Stimulated activated CD4-positive, alpha-beta T cell treated with anti-CD3 and anti-CD28 coated beads, TNF-alpha, amount 100 ng/mL, for 1 hour (primary cell): ENCODE measurements at places on chromosomes 2 and 18.

DNA sequence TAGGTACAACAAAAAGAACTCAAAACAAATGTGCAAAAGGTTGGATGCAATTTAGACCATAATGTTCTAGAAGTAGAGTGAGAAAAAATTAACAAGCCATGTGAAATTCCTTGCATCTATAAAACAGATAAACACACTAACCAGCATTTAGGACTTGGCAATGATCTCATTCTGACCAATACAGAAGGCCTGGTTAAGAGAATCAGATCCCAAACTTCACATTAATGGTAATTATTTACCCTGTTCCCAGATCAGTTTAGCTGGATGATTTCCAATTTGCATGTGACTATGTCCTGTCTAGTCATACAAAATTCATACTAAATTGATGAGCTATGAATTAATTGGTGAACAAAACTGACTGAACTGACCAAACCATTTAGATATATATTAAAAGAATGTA is 98.4 kb upstream of the FIGN start:
- DNase-seq, result no peak

- no peak for DNase-seq
These were observed 118.4 kb downstream of the INO80D start for GRCh38 chr2:205967391-205968075.

DNA sequence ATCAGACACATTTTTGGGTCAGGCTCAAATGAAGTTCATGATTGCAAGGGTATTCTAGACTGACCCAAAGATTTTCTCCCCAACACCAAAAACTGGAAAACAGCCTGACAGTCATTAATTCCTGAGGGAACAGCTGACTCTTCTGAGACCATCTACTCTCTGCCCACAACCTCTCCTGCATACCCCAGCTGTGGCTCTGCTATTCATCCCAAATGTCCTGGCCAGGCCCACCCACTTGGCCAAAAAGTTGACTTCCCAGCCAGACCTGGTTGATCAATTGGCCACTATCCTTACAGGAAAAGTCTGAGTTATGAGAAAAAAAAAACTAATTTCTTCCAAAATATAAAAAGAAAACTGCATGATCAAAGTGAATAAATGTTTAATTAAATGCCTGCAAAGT is 103.8 kb upstream of the ST3GAL5 start:
- no peak for DNase-seq

- DNase-seq, result no peak
These were observed 38.0 kb downstream of the CTDP1 start for GRCh38 chr18:79717555-79718074.

DNA sequence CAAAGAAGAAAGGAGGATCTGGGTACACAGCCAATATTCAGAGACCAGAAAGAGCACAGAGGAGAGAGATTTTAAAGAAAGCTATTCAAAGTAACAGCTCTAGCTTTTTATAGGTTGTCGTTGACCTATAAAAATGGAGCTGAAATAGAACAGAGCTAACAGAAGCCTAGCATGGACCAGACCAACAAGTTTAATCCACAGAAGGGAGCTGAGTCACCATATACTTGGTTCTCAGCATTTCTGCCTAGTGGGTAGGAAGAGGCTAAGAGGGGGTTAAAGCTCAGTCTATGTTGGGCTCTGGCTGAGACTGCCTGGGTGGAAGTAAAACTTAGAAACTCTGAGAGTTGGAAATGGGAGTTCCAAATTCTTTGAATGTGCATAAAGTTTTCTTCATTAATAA is 678.0 kb upstream of the CDH2 start:
- no peak for DNase-seq

GRCh38 chr2:238787501-238787900 is 60.4 kb upstream of the TWIST2 start:
- no peak for DNase-seq

- no peak for DNase-seq
These were observed 45.1 kb upstream of the ACAA2 start for GRCh38 chr18:49858309-49859020.

DNA sequence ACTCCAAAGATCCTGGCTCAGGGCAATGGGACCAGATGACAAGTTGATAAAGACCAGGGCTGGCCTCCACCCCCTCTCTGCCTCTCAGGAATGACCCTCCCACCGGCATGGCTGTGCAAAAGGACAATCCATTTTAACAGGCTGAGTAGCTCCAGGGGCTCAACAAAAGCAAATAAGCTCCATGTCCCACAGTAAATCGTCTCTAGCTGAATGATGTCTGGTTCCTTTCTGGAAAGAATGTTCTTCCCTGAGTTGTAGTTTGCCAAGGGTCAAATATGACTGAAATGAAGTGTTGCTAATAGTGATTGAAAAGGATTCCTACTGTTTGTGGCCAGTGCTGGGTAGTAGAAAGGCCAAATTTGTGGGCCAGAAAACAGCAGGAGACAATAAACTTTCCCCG is 434.4 kb upstream of the ETAA1 start:
- no peak for DNase-seq

GRCh38 chr2:216563646-216564045 is 65.0 kb downstream of the RPL37A start:
- no peak for DNase-seq

GRCh38 chr2:194155431-194155830 is 1501.6 kb upstream of the SLC39A10 start:
- DNase-seq, result no peak

DNA sequence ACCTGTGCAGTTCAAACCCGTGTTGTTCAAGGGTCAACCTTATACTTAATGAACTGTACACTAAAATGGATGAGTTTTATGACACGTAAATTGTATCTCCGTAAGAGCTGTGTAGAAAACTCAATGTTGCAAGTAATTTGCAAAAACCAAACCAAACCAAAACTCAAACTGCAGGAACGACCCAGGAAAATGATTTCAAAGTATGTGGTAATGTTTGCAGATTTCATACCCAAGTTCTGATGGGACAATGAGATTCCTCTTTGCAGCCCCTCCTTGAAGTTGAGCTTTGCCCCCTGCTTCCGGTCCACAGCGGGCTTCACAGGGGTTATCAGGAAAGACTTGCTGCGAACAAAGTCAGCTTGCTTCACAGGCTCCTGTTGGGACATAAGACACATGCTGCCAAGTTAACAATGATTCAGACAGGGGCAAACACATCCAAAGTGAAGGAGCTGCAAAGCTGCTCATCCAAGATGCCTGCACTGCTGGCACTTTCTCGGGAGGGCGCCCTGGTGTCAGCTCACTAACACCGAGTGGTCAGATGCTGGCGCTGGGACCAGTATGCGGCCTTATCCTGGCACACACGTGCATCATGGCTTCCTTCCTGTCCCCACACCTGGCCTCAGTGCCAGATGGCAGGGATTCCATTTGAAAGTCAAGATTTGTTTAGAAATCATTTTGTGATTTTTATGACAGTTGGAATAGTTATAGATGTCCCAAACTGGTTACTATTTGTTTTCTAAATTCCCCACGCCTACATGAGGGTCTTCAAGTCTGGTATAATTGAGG is 65.2 kb upstream of the MGAT4A start:
- DNase-seq, result no peak

DNA sequence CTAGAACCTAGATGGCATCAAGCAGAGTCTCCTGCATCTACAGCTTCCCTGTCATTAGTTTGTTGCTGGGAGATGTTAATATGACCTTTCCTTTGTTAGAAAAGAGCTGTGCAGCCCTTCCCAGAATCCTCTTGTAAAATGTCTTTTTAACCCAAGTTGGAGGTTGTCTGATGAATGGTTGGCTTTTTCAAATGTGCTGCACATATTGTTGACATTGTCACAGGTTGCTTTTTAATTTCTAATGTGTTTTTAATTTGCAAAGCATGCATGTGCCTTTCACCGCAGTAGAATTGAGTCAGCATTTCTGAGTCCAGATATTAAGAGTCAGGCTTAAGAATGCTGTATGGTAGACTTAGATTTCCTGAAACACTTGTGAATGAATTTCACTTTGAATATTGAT is 120.8 kb downstream of the GREB1L start:
- DNase-seq, result no peak

DNA sequence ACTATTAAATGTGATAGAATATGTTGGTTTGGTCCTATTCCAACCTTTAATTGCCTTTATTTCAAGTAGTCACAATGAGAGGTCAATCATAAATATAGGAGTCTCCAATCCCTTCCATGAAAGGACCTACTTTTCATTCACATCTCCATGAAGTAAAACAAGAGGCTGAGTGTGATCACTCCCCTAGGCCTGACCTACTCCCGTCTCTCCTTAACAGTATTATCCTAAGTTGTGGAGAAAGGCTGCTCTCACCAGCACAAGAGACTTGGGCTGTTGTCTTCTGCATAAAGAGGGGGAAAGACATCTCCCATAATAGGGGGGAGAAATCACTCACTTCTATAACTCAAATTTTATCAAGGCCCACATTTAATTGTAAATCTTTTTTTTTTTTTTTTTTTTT is 105.4 kb downstream of the SOS1 start:
- no peak for DNase-seq

GRCh38 chr2:66694087-66694860 is 259.3 kb downstream of the MEIS1 start:
- no peak for DNase-seq

- no peak for DNase-seq
These were observed 42.5 kb downstream of the TEX44 start for GRCh38 chr2:231634951-231635875.

- no peak for DNase-seq
These were observed 104.8 kb downstream of the POLR1A start for GRCh38 chr2:86000938-86001312.

DNA sequence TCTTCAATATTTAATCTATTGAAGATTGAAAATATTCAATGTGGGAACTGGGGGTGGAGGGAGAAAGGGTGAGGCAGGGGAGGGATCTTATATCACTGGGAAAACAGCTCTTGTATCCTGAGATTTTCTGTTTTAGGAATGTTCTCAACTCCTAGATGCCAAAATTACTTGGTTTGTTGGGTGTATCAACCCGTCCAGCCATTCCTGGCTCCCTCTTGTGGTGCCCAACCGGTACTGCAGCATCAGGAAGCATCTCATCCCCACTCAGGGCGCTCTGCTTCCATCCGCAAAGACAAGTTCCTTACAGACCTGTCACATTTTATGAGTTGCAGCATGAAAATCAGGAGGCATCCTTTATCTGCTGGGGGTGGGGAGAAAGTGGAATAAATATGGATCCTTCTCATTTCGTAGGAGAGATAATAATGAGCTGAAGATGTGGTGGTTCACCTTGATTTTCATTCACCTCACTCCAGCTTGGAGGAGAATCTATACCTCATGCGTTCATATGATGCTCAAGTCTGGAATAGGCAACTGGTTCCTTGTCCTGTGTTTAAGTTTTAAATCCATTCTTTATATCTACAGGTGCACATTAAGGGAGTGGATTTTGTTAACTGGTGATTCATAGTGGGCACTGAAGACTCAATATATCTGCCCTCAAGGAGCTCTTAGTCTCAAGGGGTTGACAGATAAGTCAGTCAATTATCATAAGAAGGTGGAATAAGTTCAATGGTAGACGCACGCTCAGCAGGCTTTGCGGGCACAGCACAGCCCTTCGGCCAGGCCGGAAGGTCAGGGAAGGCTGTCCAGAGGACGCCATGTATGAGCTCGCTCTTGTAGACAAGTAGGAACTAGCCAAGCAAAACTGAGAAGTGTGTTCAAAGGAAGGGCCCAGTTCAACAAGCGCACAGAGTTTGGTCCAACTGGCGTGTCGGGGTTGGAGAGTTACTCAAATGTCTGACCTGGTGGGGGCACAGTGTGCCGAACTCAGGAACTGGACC is 127.3 kb downstream of the RNF144A start:
- peak; percentile 57 for DNase-seq

- no peak for DNase-seq
These were observed 52.2 kb downstream of the INPP5D start for GRCh38 chr2:233112329-233112728.

DNA sequence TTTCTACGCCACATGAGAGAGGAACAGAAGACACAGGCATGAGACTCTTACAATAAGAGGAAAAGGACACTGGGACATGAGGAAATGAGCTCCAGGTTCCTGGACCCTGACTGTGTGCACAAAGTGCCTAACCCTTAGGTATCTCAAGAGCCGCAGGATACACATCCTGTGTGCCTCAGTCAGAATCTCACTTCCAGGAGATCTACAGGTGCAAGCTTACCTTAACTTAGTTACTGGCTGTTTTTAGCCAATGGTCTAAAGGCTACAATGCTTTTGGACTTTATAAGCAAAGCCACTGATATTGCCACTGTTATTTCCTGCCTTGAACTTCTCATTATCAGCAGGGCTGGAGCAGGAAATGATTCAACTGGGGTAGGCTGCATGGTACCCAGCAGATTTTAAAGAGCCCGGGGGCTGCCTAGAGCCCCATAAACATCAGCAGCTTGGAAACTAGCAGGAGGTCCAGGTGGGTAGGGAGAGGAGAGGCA is 254.4 kb downstream of the ZNF521 start:
- no peak for DNase-seq

- no peak for DNase-seq
These were observed 1033.5 kb upstream of the TMEFF2 start for GRCh38 chr2:193228276-193228675.

DNA sequence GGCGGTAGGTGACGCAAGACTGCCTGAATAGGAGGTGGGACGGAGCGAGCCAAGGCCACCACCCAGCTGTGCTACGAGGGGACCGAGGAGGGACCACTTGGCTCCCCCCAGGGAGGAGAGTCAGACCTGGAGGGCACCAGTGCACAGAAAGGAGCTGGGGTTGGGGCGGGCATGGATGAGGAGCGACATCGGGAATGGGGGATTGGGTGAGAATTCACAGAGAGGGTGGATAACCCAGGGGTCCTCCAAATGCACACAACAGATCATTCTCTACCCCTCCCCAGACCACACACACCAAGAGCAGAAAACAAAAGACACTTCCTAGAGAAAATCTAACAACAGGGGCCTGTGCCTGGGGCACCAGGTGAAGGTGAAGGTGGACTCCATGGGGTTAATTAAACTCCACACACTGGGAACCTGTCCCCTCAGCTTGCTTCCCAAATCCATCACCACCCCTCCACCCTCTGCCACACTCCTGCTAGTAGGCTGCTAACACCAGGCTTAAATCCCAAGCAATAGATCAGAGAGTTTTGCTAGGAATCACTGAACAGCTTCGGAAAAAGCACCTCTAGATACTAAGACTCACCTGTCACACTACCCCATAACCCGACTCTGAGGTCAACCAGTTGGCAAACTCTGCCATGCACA is 274.6 kb downstream of the EIPR1 start:
- DNase-seq, result no peak

DNA sequence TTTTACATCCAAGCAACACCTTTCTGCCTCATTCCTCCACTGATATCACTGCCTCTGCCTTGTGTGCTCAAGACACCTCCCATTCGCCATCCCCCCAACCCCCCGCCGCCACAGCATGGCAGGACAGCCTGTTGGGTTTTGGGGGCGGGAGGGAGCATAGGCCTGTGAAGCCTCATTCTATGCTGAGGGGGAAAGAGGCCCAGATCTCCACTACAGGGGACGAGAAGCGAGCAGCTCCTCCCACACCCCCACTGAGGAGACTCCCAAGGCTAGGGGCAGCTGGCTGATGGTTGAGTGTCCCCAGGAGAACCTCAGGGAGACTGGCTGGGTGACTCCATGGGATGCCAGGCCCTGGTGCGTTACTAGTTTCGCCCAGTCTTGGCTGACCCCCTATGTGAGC is 214.3 kb upstream of the SIX2 start:
- DNase-seq, result no peak

DNA sequence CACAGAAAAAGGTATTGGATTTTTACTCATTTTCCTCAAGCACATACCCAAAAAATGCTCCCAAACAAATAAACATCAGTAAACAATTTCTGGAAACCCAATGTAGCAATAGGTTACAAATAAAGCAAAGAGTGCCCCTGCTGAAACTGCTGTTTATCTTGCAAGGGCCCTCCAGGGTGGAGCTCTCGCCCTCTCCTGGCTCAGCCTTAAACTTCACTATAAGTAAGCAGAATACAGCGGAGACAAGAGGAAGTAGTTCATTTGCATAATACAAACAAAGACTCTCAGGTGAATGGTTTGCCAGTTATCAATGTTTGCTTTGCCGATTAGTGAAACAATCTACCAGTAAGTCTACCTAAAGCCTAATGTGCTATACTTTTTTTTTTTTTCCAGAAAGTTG is 437.6 kb downstream of the DLGAP1 start:
- DNase-seq, result no peak
